ENCODE measurements at places on chromosomes 5 and 9.

DNA sequence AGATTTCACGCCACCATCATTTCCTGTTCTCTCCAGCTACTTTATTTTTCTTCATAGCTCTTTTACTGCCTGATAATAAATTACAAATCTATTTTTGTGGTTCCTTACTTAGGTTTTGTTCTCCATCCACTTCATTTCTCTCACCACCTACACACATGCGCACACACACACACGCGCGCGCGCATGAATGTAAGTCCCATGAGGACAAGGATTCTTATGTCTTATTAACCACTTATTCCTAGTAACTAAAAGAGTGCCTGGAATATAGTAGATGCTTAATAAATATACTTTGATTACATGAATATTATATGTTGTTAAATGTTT, 116.5 kb downstream of the TRPM6 start:
- DNase-seq, result no peak

DNA sequence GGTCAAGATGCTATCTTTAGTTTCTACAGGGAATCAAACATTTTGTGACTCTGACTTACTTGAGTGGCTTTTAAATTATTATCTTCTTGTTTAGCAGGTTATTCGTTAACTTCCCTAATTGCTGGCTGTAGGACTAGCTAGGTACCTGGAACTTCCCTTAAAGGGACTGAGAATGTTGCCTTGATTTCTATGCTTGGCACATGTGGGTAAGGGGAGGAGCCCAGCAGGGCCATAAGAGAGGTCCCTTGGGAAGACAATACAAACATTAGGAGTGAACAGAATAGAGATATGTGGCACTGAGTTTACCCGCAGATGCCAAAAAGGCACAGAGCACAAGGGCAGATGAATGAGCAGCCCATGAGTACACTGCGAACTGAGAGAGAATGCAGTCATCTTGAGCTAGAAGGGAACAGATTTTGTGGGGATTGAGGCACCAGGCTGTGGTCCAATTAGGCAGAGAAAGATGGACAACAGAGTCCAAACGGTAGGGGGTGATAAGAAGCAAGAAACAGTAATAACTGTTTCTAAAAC, 9.8 kb downstream of the CKMT2 start:
- no peak for DNase-seq

DNA sequence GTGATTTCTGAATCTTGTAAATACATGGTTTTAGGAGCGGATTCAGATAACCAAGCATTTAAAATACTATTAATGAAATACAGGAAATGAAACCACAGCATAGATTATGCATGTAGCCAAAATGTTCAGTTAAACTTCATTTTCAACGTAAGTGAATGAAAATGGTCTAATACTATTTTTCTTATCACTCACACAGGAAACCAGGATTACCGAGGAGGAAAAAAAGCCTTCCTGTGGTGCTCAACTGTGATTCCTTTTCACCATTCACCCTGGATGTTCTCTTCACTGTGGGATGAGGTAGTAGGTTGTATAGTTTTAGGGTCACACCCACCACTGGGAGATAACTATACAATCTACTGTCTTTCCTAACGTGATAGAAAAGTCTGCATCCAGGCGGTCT, 83.4 kb upstream of the ZNF169 start:
- no peak for DNase-seq

GRCh38 chr5:138148811-138149210, 9.6 kb upstream of the NME5 start:
- DNase-seq, result no peak

DNA sequence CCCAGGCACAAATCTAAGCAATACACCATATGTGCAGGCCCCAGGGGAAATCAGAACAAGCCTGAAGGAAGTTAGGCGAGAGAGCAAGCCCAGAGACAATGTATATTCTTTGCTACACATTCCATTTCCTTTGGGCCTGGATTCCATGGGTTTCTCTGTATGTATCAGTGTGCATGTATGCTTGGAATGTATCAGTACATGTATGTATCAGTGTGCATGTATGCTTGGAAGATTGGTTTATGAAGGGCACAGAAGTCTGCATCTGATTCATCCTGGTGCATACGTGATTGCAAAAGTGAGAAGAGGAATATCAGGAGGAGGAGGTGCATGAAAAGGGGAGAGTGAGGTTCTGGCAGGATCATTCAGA, 232.6 kb upstream of the ANKRD55 start:
- DNase-seq, result no peak

GRCh38 chr9:99356512-99356971, 134.5 kb downstream of the SEC61B start:
- no peak for DNase-seq

- DNase-seq, result no peak
These were observed 17.3 kb downstream of the CHD1 start for GRCh38 chr5:98911280-98912040.

DNA sequence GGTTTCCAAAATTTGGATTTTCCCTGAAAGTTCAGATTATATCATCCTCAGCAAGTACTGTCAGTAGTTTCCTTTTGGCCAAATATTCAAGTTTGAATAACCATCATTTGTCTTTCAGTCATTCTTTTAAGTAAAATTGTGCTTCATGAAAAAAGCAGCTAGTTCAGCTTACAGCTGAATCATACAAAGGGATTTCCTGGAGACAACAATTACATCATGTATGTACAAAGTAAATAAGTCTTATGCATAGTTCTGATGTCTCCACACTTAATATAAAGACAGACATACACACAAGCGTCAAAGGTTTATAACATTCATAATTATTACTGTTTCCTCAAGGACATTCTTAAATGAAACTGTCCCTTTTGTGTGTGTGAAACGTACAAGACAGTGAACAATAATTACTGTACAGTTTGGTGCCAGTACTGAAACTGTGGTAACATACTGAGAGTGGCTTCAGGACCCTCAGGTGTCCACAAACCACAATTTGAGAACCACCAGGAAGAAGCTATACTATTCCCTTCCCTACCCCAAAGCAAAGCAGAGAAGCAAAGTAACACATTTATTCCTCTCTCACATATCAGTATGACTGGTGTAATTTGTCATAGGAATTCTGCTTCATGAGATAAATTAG, 746.6 kb downstream of the TAF11L14 start:
- no peak for DNase-seq

GRCh38 chr5:53201746-53202145, 92.2 kb upstream of the MOCS2 start:
- no peak for DNase-seq

DNA sequence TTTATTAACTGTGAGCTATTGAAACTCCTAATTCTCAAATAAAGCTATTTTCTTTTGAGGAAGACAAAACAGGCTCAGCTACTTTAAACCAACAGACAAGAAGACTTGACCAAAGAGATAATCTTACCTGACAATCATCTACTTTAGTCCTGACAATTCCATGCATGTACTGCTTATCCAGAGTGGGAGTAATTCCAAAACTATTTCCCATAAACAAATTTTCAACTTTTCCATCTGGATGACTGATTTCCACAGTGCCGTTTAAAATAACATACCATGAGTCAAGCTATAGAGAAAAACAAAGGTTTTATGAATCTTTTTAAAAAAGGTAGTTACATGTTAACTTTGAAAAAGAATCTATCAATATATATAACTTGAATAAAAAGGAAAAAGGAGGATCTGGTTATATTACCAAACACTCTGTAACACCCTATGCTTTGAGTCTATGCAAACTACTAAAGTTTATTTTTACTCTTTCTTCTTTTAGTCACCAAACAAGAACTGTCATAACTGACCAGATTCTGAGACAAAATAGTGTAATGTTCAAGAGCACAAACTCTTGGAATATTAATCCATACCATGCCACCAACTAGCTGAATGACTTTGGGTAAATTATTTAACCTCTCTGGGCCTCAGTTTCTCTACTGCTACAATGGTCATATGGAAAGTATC, 129.7 kb downstream of the RAPGEF6 start:
- DNase-seq, result no peak

DNA sequence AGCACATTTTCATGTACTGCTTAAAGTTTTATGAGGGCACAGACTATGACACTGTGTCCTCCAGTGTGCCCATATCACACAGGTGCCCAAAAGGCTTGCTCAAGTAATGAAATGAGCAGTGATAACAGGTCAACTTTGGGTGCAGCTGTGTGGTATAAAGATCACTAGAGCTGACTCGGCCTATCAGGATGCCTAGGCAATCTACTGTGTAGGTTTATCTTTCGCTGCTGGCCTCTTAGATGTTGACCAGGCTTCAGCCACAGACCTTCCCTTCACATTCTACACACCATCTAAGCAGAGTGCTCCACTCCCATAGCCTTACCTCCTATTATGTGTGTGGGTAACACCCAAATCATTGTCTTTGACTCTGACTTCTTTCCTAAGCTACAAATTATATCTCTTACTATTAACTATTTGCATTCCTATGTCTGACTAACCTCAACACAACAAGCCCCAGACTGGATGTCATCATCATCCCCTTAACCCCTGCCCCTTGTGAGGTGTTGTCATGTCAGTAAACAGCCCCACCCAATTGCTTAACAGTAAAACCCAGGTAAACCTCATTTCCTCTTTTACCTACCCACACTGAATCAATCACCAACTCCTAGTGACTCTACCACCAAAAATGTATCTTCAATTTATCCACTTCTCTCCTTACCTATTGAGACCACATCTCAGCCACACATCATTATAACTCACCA, 2.5 kb downstream of the SREK1IP1 start:
- no peak for DNase-seq

Data from DMS79 (cell line).